Endothelial cell of umbilical vein (primary cell): ENCODE measurements at places on chromosomes 12 and 14. TPM values are rescaled to one million over a fixed set of nuclear protein-coding genes. Genes with fewer than 3 reads are reported as not detected.

HOXC9 gene
- 0.54 and 0.58 TPM in 2 replicates for polyA plus RNA-seq

CISTR gene
- not detected in 2 replicates for polyA plus RNA-seq

NOS1 gene
- polyA plus RNA-seq, result not detected in 2 replicates

WNT5B gene
- polyA plus RNA-seq, result 0.18 TPM in 1 of 2 replicates, not detected in the other

TAS2R9 gene
- polyA plus RNA-seq, result not detected in 2 replicates

TAS2R42 gene
- not detected in 2 replicates for polyA plus RNA-seq

SLCO1B3 gene
- not detected in 2 replicates for polyA plus RNA-seq

POU6F1 gene
- polyA plus RNA-seq, result 5.4 and 6.4 TPM in 2 replicates

ASPG gene
- polyA plus RNA-seq, result 0.05 TPM in 1 of 2 replicates, not detected in the other

OR9K2 gene
- polyA plus RNA-seq, result not detected in 2 replicates

TRIM9 gene
- polyA plus RNA-seq, result 0.02 TPM in 1 of 2 replicates, not detected in the other

TC2N gene
- polyA plus RNA-seq, result 0.08 TPM in 1 of 2 replicates, not detected in the other
